ENCODE measurements at places on chromosomes 6 and 20. TPM values are rescaled to one million over a fixed set of nuclear protein-coding genes. Genes with fewer than 3 reads are reported as not detected.

Gene BCLAF1
- total RNA-seq: 132 TPM

Gene TCF15
- 0.63 TPM for total RNA-seq

Gene ZSCAN16
- 6.1 TPM for total RNA-seq

Gene POM121L2
- not detected for total RNA-seq

Gene COL9A1
- 0.22 TPM for total RNA-seq

Gene SCRT2
- total RNA-seq: not detected

Gene FOXF2
- total RNA-seq: 0.44 TPM

Gene NKAIN4
- 29.7 TPM for total RNA-seq

Gene WFDC2
- total RNA-seq: 2,874 TPM

Gene THBD
- 48.1 TPM for total RNA-seq

Gene SYCP2L
- total RNA-seq: 1.5 TPM

Gene C6orf58
- total RNA-seq: not detected

Gene EPHA7
- 27.0 TPM for total RNA-seq

Gene ZNFX1
- 44.0 TPM for total RNA-seq

Gene SLC22A2
- 27.9 TPM for total RNA-seq
